ENCODE measurements at places on chromosomes 16 and 17.

DNA sequence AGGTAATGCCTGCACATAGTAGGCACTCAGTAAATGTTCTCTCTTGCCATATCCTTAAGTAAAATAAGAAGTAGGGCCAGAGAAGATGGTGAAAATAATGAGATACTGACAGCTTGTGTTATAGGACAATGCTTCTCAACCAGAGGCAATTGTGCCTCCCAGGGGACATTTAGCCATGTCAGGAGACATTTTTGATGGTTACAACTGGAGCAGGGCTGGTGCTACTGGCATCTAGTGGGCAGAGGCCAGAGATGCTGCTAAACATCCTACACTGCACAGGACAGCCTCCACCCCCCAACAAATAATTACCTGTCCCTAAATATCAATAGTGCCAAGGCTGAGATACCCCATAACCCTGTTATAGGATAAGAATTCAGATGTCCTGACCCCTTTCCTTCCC lies 1.7 kb downstream of the RAD51D start:
- no peak for DNase-seq

- DNase-seq: no peak
Observed at GRCh38 chr16:72895951-72896350, 152.0 kb downstream of the ZFHX3 start.

- DNase-seq: peak; percentile 49
Observed at GRCh38 chr17:49180303-49180702, 30.1 kb downstream of the GNGT2 start.

GRCh38 chr16:1959269-1960039 lies at the start of gene NDUFB10:
TSS of gene NDUFB10 (plus strand) at chr16:1959538. CDS start at chr16:1959625, 87 bp downstream.
- peak; percentile 66 for DNase-seq

GRCh38 chr17:73722165-73722564 lies 77.9 kb upstream of the SDK2 start:
- peak; percentile 49 for DNase-seq

DNA sequence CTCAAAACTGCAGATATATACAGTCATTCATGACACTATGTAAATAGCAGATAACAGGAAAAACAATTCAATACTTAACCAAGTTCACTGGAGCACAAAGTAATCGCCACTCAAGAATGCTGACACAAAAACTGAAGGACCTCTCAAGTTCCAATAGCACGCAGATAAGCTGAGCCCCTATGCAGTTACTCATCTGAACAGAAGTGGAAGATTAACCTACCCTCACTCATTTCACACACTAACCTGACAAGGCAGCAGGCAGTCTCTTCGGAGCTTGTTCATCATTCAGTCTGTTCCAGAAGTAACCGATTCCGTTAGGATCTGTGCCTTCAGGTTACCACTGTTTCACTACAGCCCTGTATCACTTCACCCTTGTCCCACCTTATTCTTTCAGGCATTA lies 6.0 kb downstream of the HELZ start:
- no peak for DNase-seq

- DNase-seq: no peak
Observed at GRCh38 chr16:29644973-29645693, 17.9 kb upstream of the SPN start.

GRCh38 chr16:68236137-68236825 lies 354 bp upstream of the ESRP2 start:
- DNase-seq: no peak

DNA sequence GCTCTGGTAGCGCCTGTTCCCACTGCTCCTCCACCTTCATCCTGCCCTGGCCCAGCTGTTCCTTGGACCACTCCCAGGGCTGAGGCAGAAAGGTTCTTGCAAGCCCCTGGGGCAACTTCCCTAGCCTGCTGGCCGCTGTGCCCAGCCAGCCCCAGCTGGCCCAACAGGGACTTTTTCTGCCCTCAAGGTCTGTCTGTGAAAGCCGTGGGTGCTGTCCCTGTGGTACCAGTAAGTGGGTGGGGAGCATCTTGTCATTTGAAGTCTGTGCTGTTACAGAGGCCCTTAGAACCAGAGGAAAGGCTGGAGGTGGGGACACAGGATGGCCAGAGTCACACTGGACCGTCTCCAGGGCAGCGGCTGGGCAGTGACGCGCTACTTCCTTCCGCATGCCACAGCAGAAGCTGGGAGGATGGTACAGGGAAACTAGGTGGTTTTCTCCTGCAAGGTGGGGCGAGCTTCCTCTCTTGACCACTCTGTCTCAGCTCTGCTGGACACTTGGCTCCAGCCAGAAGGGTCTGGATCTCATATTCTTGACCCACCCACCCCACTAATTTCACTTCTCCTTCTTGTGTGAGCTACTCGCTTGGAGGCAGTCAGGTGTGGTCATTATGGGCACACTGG lies 87.8 kb downstream of the PLCG2 start:
- no peak for DNase-seq

DNA sequence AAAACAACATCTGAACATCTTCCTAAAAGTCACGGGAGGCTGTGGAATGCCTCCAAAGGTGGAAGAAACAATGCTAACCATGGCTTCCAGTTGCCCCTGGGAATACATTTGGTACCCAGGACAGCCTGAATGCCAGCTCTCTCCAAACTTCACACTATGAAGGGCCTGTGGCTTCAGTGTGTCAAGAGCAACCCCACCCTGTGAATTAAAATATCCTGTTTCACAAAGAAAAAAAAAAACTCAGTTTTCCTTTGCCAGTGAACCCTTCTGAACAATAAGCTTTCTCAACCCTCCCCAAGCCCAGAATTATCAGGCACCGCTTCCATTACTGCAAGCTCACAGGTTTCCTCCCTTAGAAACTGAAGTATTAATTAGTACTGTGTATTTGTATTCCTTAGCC lies 69.8 kb downstream of the SLC39A11 start:
- no peak for DNase-seq

DNA sequence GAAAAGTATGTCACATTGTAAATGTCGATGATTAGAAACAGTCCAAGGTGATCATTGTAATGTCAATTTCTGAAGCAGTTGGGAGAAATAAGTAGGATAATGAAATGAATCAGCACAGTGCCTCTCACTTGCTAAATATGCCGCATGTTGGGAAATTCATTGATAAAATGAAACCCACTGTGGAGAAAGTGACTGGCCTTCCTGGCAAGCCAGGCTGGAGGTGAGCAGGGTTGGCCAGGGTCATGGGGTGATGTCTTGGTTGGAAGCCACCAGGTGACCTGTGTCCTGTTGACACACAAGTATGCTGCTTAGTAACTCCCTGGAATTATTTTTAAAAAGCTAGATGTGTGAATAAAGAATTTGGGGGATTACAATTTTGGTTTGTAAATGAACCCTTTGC lies 14.9 kb upstream of the WNT9B start:
- DNase-seq: no peak

DNA sequence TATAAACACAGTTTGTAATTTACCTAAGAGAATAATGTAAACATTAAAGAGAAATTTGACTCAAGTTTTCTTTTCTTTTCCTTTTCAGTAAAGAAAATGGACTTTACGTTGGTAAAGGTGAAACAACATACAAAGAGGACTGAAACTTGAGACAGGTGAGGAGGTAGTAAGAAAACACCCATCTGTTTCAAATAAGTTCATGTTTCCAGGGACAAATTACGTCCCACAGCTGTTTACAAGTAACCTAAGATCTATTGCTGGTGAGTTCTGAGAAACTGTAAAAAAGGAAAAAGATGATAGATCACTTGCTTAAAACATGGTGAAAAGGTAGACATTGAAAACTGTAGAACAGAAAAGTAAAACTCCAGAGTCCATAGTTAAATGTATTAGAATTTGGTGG lies 4.8 kb upstream of the ABCA5 start:
- no peak for DNase-seq

GRCh38 chr17:5809580-5810188 lies 225.4 kb upstream of the NLRP1 start:
- no peak for DNase-seq

GRCh38 chr16:73714976-73715375 lies 581.6 kb upstream of the PSMD7 start:
- no peak for DNase-seq

DNA sequence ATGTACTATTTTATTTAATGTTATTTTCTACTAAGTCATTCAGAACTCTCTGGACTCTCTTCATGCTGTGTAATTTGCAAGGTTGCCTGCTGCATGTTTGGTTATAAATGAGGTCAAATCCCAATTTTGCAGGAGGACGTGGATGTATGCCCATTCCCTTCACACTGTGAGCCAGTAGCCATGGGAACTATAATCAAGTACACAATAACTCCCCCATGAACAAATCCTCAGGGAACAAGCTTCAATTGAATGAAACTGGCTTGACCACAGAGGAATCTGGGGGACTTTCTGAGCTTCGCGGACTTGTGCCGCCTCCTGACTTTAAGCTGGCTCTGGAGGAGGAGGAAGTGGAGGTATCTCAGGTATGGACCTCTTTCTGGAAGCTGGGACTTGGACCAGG lies 14.6 kb upstream of the KCTD13 start:
- DNase-seq: no peak

DNA sequence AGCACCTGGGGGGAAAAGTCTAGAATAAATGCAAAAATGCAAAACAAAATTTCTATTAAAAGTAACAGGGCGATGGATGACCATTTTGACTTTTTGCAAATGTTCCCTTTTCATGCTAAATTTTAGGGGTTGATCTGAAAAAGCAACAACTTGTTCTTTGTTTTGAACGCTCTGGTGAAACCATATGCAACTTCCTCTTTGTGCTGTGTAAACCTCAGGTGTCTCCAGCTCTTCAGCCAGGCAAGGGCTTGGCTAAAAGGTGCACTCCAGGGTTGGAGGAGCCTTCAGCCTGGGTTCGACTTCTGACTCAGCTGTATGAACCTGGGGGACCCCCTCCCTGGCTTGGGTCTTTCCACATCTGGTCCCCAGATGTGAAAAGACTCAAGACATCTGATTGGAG lies 9.5 kb downstream of the IRF8 start:
- no peak for DNase-seq

DNA sequence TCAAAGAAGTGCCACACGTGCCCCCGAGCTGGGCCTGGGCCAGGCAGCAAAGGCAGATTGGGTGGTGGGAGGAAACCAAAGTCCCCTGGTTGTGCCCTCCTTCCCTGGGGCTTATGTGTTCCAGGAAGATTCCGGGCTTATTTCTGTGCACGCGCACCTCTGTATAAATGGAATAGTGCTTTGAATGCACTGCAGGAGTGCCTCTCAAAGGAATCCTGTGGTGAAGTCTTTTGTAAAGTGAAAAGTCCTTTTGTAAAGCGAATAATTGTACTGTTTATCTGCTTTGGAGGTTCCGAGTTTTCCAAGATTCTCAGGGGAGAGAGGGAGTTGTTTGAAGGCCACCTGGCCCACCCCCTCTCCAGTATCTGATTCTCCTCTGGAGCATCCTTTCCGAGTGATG lies 26.8 kb downstream of the C17orf75 start:
- no peak for DNase-seq

- DNase-seq: no peak
Observed at GRCh38 chr17:3963237-3964201, 718 bp downstream of the ATP2A3 start.

DNA sequence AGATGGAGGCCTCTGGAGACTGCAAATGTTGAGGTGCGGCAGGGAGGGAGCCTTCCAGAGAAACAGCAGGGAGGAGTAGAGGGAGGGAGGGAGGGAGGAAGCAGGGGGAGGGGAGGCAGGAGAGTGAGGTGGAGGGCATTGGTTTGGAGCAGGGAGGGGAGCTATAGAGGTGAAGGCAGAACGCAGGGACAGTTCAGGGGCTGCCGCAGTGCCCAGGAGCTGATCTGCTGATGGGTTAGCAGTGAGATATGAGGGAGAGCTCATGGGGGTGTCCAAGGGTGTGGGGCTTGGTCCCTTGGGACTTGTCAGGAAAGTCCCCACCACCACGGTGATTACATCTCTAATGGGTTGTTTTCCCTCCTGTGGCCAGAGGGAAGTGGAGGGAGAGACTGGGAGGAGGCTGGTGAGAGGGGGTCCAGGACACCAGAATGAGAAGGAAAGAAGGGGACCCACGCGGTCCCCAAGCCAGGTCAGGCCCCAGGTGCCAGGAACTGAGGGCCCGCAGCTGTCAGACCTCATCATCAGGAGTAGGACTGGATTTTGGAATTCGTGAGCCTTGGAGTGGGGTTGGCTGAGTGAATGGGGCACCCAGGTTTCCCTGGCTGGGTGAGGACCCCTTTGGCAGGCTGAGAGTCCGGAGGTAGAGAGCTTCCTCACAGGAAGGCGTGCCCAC lies 11.2 kb downstream of the CA4 start:
- DNase-seq: no peak

DNA sequence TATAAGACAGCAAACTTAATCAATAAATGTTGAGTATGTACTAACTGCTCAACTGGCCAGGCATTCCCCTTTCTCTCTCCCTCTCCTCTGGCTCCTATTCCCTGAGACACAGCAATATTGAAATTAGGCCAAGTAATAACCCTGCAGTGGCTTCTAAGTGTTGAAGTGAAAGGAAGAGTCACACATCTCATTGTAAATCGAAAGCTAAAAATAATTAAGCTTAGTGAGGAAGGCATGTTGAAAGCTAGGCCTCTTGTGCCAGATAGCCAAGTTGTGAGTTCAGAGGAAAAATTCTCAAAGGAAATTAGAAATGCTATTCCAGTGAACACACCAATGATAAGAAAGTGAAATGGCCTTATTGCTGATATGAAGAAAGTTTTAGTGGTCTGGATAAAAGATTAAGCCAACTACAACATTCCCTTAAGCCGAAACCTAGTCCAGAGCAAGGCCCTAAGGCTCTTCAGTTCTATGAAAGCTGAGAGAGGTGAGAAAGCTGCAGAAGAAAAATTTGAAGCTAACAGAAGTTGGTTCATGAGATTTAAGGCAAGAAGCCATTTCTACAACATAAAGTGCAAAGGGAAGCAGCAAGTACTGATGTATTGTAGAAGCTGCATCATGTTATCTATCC lies 35.4 kb upstream of the ABCC11 start:
- DNase-seq: no peak

- DNase-seq: no peak
Observed at GRCh38 chr17:2089021-2089422, 34.1 kb downstream of the HIC1 start.

DNA sequence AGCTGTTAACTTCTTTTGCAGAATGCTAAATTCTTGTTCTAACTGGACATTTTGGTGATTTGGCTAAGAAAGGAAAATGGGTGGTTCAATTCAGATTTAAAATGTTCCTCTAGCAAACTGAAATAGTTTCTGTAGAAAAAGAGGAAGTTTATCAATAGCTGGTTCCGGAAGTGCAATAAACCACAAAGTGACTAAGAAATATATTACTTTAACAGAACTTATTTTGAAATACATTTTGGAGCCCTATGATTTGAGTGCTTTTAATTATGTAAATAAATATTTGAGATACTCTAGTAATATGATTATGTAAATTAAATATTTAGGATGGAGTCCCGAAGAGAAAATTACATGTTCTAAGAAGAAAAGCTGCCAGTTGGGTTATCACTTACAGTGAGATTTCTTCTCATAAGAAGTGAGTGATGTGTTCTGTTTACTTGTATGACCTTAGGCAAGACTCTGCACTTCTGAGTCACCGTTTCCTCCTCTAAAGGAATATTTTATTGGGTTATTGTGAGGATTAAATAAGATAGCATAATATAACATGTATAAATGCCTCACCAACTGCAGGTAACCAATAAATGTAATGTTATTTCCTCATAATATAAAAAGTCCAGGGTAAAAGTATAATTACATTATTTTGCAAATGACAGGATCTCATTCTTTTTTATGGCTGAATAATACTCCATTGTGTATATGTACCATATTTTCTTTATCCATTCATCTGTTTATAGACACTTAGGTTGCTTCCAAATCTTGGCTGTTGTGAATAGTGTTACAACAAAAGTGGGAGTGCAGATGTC lies at the start of gene EVI2B:
TSS of gene EVI2B (minus strand) at position 73 of the 800 bp plus-strand sequence. CDS start 8,445 bp downstream, outside the sequence.
- DNase-seq: no peak

- no peak for DNase-seq
Observed at GRCh38 chr17:61968757-61969156, 41.0 kb upstream of the INTS2 start.

GRCh38 chr17:59845595-59846393 lies 46.9 kb downstream of the TUBD1 start:
- peak; percentile 65 for DNase-seq

GRCh38 chr17:63774969-63775265 lies 947 bp downstream of the DDX42 start:
- DNase-seq: no peak
